ENCODE measurements at places on chromosomes 3 and 15. TPM values are rescaled to one million over a fixed set of nuclear protein-coding genes. Genes with fewer than 3 reads are reported as not detected.

ARPP19 gene
- total RNA-seq, result 213 TPM

LTK gene
- total RNA-seq, result 0.17 TPM

CD86 gene
- not detected for total RNA-seq

ATP13A5 gene
- not detected for total RNA-seq

ANKRD34C gene
- total RNA-seq, result not detected

Measured in MCF 10A (cell line).